ENCODE measurements at places on chromosomes 1 and 21.

GRCh38 chr1:222728746-222729145 lies 8.3 kb upstream of the FAM177B start:
- no peak for DNase-seq

DNA sequence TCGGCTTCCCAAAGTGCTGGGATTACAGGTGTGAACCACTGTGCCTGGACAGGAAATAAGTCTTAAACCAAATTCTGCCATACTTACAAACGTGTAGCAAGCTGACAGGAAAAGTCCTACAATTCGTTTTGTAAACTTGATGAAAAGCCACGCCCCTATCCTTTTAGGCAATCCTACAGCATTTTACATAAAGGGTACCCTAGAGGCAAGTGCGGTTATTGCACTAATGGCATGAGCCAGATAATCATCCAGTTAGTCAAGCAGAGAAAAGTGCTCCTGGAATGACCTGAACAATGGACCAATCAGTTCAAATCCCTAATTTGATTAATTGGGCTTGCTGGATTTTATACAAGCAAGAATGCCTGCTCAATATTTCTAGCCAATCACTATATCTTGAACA lies 338.2 kb downstream of the KIF26B start:
- no peak for DNase-seq

- DNase-seq: no peak
Observed at GRCh38 chr1:24639881-24640280, 3.2 kb upstream of the SRRM1 start.

DNA sequence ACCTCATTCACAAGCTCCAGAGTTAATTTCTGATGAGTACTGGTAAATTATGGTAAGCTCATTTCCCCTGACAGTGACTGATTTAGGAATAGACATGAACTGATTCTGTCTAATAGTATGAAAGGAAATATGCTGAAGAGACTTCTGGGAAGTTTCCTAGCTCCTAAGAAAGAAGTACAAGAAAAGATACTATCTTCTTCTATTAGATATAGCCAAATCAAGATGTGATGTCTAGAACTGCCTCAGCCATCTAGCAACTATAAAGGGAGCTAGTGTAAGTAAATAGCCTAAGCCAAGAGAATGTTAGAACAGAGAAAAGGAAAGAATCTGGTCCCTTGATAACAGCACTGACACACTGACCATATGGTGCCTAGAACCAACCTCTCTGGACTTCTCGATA lies 10.7 kb upstream of the PHTF1 start:
- no peak for DNase-seq

DNA sequence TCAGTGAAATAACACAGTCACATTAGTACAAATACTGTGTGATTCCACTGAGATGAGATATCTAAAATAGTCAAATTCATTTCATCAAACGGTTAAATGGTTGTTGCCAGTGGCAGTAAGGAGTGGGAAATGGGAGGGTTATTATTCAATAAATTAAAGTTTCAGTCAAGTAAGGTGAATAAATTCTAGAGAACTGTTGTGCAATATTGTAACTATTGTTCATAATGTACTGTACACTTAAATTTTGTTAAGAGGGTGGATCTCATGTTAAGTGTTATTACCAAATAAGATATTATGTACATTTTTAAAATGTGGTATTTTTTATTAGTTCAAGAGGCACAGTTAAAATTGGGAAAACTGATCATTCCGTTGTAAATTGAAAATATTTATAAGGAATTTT lies 463.3 kb upstream of the BRINP3 start:
- DNase-seq: no peak

DNA sequence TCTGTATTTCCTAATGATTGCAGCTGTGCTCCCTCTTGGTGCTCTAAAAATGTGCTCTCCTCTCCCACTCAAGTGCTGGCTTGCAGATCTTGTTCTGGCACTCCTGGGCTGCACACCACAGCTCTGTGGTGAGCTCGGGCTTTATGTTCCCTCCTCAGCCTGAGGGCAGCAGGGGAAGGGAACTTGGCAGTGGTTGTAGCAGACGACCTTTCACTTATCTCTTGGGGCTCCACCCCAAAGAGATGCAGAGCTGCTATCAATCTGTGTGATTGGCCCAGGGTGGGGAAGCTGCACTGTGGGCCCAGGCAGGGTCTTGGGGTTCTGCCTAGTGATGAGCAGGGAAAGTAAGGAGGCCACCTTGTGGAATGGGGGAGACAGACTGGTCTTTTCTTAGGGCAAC lies 143.5 kb upstream of the GORAB start:
- DNase-seq: no peak

DNA sequence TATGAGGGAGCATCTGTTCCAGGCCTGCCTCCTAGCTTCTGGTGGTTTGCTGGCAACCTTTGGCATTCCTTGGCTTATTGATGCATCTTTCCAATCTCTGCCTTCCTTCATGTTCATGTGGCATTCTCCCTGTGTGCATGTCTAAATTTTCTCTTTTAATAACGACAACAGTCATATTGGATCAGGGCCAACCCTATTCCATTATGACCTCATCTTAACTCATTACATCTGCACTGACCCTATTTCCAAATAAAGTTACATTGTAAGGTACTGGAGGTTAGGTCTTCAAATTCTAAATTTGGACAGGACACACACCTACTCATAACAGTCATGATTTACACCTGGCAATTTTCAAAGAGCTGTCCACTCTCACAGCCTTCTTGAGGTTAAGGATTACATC lies 117.2 kb upstream of the FGGY start:
- no peak for DNase-seq

DNA sequence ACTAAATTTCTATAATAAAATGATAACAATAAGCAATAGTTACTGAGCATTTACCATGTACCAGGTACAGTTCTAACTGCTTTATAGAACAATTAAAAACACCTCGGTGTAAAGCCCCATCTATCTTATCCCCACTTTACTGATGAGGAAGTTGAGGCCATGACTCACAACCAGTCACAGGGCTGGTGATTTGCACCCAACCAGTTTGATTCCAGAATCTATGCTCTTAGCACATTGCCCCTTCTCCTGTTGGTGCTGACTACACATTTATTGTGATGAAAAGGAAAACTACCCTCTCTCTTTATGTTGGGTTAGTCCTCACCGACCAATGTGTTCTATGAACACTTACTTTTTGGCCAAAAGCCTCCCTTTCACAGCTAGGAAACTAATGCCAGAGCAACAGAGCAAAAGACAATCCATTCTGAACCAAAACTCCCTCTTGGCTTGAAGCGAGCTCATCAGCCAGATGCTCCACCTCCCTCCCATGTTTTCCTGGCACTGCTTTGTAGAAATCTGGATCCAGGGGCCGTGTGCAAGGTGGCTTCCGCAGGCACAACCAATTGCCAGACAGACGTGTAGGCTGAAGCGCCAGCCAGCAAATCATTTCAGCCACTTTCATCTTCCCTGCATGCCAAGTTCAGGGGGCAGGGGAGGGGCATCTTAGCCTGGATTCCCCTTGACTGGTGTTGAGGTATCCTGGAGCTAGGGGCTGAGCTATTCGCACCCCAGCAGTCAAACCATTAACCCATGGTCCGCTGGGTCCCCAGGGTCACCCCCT lies 32.0 kb upstream of the SLC30A1 start:
- no peak for DNase-seq

- DNase-seq: no peak
Observed at GRCh38 chr1:97999320-97999719, 78.5 kb upstream of the DPYD start.

DNA sequence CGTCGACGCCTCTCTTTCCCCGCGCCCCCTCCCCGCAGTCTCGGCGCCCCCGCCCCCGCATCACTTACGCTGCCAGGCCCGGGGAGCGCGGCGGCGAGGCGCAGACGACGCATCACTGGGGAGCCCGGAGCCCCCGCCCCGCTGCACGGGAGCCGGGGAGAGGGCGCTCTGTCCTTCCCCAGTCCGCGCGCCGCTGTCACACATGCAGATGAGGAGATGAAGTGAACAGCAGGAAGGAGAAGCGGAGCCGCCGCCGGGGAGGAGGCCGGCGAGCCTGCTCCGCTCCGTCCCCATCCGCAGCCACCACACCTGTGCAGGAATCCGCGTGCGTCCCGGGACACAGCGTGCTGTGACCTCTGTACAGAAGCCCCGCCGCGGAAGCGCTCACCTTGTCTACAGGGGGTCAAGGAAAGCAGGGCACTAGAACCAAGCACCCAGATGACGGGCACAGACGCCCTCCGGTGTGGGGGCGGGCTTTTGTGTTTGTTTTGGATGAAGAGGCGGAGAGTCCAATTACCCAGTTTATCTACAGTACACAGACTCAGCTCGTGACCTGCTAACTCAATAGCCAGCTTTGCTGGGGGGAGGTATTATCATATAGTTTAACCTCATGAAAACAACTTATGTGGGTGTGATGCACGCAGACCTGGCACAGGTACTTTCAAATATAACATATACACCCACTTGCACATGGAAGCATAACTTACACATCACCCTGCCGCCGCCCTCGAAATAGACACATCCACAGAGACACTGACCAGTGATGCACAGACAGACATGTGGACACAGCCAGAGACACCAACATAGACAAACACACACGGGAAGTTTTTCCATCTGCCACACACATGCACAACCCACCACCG lies 12.4 kb downstream of the KLHDC8A start:
- no peak for DNase-seq

DNA sequence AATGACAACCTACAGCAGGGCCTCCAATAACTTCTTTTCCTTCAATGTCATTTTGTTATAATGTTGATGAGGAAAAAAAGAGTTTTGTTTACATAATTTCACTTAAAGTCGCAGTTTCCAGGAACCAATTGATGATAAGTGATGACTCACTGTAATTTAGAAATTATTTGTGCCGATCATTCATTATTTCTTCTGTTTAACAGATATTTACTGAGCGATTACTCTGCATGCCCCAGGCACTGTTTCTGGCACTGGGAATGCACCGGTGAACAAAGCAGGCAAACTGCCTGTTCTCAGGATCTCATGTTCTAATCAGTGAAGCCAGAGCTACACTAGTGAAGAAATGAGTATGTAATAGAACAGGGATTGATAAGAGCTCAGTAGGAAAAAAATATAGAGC lies 403.4 kb downstream of the NTNG1 start:
- DNase-seq: no peak

DNA sequence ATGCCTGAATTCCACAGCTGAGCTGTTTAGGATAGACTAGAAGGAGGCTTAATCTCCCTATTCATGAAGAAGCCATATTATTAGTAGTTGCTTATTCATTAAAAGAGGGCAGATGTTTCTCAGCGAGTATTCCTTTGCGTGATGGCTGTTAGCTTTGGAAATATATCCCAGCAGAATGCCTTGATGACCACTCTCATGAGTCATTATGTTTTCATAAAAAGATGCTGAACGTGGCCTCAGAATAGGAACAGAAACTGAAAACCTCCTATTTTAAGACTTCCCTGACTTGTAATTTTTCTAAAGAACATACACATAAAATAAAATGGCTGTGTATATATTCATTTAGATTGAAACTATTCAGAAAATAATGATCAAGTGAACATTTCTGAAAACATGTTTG lies 9.6 kb upstream of the PLA2G4A start:
- DNase-seq: no peak

- DNase-seq: no peak
Observed at GRCh38 chr1:227666286-227666685, 68.8 kb downstream of the JMJD4 start.

DNA sequence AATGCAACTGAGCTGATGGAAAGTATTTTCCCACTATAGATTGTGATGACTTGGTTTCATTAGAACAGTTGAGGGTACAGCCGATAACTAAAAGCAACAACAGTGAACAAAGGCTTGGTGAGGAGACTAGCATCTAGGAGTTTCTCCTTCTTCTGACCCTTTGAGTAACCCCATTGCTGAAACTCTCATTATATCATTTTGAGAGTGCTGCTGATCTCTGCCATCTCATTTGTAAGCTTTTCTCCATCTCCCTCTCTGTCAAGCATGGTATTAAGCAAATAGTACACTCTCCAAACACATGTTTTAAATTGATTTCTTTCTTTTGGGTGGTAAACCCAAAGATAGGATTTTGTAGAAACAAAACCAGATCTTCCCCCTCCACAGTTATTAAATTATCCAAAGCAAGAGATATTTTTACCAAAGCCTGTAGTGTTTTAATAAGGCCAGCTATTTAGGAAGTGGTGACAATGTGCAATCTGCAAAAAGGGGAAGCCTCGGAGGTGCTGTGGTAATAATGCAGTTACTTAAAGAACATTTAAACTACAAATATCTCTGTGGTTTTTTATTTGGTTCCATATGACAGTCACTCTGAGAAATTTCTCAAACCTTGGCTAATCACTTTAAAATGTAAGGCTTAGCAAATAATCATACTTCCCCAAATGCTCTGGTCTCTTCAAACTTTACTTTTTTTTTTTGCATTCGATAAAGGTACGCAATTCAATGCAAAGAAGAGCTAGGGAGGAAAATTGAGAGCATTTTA lies 287.5 kb downstream of the HLX start:
- no peak for DNase-seq

DNA sequence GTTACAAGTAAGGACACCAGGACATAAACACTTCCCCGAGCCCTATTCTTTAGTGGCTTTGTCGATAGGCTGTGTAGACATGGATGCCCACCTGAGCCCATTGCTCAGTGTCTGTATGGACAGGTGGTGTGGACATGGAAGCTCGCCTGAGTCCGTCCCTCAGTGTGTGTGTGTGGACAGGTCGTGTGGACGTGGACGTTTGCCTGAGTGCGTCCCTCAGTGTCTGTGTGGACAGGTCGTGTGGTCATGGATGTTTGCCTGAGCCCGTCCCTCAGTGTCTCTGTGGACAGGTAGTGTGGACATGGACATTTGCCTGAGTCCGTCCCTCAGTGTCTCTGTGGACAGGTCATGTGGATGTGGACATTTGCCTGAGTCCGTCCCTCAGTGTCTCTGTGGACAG lies 38.7 kb upstream of the COL6A2 start:
- DNase-seq: no peak

- no peak for DNase-seq
Observed at GRCh38 chr1:117368116-117369108, 1.2 kb downstream of the MAN1A2 start.

DNA sequence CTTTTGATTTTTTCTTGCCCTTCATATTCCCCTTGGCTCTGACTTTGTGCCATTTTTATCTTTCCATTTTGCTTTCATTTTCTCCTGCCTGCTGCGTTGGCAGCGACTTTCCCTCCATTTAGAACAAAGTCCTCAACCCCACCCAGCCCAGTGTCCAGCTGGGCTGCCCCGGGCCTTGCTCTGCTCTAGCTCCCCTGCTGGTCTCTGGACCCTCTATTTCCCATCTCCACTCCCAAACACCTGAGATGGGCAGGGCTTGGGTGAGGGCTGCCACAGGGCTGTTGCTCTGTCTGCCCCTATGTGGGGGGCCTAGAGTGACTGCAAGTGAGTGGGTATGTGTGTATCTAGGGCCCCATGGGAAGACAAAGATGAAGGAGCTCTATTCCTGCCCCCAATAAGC lies 7.3 kb upstream of the ADAM15 start:
- no peak for DNase-seq
